Activated T-helper 1 cell treated with Interleukin-2 at 50 U/mL for 16 hours (primary cell): ENCODE measurements at places on chromosomes 12 and 14.

DNA sequence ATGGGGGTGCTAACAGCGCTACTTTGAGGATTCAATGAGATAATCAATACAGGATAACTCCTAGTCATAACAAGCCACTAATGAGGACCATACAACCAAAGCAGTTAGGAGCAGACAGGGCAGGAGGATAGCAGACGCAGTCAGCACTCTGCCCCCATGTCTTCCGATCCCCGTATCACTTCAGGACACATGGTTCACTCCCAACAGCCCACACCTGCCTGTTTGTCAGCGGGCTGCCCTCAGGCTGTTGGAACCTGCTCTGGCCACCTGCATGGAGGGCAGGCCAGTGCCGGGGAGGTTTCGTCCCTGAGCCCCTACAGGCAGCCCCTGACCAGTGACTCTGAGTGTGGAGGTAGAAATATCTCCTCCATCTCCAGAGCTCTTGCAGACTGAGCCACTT, 37.1 kb upstream of the LTBP2 start:
- DNase-seq: no peak

DNA sequence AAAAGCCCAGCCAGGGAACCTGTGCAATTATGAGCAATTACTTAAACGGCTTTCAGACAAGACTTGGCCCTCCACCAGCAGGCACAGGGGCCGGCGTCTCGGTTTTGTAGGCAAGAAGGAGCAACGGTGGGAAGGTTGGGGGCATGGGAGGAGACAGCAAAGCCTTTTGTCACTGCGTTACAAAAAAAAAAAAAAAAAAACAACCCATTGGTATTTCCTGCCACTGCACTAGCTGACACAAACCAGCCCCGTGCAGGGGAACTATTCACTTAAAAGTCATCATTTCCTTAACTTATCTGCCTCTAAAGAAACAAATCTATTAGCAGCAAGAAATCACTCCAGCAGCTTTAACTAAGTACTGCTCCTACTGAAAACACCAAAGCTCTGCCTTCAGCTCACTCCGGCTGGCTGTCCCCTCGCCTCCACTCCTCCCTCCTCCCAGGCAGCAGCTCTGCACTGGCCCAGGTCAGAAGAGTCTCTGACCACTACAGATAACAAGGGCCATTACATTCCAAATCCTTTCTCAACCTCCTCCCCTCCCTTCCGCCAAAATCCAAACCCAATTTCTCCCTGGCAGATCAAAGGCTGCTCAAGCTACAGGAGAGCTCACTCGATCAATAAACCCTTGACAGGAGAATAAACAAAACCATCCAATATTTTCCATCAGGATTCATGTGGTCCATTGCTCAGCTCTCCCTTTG, 105.2 kb upstream of the CDKN3 start:
- DNase-seq: no peak

DNA sequence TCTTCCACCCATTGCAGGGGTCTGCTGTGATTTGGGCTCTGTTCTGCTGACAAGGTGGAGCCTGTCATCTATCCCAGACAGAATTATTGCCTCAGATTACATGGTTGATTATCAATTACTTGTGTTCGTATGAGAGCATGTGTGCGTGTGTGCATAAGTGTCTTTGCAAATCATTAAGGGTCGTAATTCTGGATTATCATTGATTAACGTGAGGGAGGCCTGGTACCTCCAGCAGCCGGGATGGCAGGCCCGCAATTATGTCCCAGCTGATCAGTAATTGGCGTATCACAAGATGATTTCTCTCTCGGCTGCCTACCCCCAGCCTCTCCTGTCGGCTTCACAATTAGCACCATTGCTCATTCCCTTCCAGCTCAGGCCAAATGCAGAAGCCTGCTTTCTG, 29.6 kb upstream of the IRF2BPL start:
- no peak for DNase-seq

DNA sequence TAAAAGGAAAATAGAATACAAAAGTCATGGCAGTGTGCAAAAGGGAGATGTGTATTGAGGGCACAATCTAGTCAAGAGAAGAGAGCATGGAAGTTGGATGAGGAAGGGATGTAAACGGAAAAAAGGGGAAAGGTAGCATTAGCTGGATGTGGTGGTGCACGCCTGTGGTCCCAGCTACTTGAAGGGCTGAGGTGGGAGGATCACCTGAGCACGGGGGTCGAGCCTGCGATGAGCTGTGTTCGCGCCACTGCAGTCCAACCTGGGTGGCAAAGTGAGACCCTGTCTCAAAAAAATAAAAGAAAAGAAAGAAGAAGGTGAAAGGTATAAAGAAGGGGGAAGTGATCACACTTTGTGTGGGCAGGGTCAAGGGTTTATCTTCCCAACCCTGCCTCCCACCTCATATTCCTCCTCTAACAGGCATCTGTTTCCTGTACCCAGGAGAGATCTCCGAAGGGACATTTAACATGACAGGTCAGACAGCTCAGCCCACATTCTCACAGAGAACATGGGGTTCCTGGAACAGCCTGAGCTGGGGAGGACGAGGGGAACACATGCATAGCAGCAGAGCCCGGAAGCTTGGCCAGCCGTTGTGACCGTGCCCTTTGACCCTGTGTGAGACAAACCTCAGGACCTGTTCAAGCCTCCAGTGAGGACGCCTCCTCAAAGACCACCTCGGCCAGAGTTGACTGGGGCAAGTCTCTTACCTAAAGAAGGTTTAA, 8.9 kb downstream of the RNASE11 start:
- no peak for DNase-seq

DNA sequence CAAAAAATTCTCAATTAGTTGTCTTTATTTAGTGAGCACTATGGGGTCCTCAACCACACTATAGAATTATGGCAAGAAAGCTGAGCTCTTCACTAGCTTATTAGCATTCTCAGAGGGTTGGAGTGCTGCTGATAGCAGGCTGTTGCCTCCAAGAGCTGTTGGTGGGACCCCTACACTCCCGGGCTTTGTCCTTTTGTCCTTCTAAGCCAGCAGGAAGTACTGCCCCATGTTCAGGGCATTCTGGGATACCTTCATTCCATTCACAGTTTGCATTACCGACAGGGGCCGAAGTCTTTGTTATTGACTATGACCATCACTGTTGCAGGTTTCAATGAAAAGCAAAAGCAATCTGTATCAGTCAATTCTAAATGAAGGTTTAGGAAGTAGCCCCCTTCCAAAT, 89.5 kb upstream of the OTX2 start:
- DNase-seq: no peak

- DNase-seq: no peak
Measured at GRCh38 chr12:12097891-12098690, 27.4 kb downstream of the BCL2L14 start.

DNA sequence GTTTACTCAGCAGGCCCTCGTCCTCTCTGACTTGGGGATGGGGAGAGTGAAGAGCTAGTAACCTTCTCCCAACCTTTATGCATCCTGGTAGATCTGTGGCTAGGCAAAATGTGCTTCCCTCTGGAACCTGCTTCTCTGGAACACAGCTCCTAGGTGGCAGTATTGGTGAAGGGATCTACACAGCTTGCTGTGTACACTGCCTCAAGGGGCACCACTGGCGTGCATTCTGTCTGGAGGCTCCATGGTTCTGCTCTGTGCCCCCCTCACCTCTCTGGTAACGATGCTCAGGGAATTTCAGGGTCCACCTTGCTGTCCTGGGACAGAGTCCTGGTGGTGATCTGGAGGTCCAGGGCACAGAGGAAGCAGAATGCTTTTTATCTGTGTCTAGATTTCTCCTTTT, 43.5 kb upstream of the KCNA5 start:
- no peak for DNase-seq

- no peak for DNase-seq
Measured at GRCh38 chr12:27460471-27460978, 14.0 kb downstream of the SMCO2 start.

GRCh38 chr12:100453951-100454350, 19.7 kb upstream of the NR1H4 start:
- no peak for DNase-seq

DNA sequence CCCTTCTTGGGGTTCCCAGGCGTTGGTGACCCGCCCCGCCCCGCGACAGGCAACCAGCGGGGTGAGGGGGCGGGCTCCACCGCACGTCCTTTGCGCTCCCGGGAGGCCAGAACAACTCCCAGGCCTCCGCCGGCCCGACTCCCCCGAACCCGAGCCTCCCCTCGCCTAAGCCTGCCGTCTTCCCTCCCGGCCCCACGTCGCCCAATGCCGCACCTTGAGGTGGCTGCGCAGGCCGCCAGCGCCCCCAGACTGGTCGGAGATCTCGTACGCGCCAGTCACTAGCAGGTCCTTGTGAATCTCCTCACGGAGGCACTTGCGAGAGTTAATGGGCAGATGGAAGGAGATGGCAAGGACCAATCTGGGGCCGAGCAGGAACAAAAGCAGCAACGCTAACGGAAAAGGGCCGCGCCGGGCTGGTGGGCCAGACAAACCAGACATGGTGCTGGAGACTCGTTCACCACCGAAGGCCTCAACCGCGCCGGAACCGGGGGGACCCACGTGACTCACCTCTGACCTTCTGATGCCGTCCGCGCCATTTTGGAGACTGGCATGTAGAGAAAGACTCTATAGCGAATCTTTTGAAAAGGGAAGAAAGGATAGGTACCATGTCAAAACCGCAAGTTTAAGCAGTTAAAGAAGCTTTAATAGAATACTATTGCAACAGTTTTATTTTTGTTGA, at the start of gene TMED10:
Gene TMED10, minus strand, starts transcription at position 471 of the 679 bp plus-strand sequence. Its CDS starts 33 bp downstream, at position 438.
- peak; percentile 80 for DNase-seq

- DNase-seq: no peak
Measured at GRCh38 chr12:57465030-57465746, 5.6 kb downstream of the GLI1 start.

DNA sequence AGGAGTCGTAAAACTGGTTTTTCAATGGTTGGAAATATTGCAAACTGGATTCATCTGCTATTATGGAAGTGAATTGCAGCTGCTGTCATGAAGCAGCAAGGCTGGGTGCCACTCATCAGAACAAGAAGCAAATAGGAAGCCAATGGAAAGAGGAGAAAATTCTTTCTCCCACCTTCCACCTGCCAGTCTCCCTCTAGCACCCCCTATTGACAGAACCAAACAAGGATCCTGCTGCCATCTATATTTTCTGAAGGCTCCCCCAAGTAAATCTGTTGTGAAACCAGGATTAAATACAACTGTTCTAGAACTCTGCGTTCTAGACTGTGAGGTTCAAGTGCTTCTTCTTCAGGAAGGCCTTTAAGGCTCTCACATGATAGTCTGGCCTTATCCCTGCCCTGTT, 286.6 kb downstream of the AACS start:
- no peak for DNase-seq

DNA sequence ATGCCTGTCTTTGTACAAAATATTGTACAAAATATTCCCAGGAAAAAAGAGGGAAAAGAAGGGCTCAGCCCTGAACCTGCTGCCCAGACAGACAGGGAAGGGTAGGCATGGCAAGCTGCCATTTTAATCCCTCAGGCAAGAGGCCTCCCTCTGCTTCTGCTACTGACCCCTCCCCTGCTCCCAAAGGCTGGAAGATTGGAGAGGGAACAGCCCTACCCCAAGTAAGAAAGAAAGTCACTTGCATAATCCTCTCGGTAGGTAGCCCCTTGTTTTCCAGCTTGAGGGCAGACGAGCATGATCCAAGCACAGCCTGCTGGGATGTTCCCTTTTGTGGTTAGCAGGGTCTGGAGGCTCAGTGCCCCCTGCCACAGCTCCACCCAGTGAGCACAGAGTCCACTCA, 20.7 kb downstream of the ADCY6 start:
- no peak for DNase-seq

DNA sequence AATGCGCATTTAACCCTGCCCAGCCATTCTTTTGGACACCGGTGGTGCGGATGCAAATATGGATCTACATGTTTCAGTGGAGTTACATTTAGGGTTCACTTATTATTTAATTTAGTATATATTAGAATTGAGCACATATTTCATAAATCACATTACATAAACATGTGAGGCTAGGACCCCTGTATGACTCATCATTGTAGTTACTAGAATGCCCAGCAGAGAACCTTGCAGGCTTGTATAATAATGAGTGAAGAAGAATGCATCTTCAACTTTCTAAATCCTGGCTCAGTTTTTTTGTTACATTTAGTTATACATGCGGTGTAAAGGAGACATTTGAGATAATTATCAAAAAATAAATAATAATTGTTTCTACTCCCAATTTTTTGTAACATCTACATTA, 369.0 kb downstream of the ATP23 start:
- no peak for DNase-seq
